EL (cell line): ENCODE measurements at places on chromosomes 5 and 9.
A peak's percentile ranks its signal among the peaks of the same experiment; 100 is the strongest.

DNA sequence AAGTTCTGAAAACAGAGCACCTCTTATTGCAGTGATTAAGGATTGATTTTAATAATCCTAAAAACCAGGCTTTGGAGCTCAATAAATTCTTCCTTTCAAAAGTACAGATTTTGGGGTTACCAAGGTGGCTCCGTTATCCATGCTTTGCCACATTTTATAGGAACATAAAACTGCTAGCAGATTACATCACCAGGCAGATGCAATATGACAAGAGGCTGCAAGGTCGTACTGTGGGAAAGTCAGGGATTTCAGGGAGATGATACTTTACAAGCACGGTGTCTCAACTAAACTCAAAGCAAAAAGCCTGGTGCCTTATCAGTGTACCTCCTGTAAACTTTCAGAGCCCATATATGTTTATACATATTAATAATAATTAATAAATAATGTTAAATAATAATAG lies 28.6 kb downstream of the ADAMTSL1 start:
- no peak for DNase-seq

- peak; percentile 40 for DNase-seq
Observed at GRCh38 chr9:110142868-110143481, 65.0 kb downstream of the C9orf152 start.

- DNase-seq: no peak
Observed at GRCh38 chr9:71761938-71762353, 6.4 kb downstream of the CEMIP2 start.

DNA sequence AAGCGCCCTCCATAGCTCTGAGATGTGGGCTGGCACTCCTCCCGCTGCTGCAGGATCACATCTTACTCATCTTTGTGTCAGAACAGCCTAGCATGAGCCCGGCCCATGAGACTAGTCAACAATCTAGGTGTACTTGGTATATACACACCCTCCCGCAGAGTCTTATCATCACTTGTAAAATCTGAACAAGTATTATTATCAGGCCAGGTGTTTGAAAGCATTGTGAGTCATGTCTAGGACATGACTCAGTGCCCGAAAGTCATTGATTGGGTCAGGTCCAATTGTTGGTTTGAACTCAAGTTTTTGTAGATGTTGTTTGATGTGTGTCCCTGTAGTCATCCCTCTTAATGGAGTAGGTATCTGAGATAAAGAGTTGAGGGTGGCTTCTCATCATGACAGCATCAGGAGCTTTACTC lies 108.7 kb downstream of the CFAP90 start:
- DNase-seq: no peak

DNA sequence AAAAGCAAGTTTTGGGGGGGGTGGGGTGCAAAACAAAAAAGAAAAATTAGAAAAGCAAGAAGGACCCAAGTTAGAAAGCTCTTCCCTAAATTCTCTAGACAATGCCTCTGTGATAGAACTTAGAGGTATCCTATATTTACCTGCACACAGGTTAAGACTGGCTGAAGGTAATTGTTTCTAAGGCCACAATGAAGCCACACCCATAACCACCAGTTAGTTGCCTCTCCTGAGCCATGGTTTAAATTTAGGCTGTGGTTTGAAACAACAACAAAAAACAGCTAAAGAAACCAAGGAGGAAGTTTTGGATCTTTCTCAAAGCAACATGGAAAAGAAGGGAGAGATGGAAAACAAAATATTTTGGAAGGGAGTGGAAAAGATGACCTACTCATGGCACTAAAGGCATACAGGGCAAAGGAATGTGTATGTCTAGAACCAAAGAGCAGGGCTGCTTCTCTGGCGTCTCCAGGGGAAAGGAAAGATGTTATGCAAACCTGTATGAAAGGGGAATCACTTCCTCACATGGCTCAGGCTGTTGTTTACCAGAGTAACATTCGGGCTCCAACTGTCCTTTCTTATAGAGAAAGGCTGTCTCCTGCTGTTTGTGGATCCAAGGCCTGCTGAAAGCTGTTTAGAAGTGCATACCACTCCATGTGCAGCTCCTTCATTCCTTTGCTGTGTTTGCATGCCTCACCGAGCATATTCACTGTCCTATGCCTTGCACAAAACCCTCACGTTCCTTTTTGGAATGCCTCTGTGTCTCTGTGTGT lies 408.9 kb upstream of the MPDZ start:
- no peak for DNase-seq

GRCh38 chr5:143316844-143317631 lies 86.4 kb downstream of the NR3C1 start:
- peak; percentile 40 for DNase-seq

GRCh38 chr9:76619197-76619596 lies 145.0 kb upstream of the PCA3 start:
- no peak for DNase-seq

GRCh38 chr5:65927503-65928321 lies 1.3 kb downstream of the ERBIN start:
- peak; percentile 75 for DNase-seq

- DNase-seq: no peak
Observed at GRCh38 chr5:59360130-59360555, 533.4 kb downstream of the PDE4D start.

DNA sequence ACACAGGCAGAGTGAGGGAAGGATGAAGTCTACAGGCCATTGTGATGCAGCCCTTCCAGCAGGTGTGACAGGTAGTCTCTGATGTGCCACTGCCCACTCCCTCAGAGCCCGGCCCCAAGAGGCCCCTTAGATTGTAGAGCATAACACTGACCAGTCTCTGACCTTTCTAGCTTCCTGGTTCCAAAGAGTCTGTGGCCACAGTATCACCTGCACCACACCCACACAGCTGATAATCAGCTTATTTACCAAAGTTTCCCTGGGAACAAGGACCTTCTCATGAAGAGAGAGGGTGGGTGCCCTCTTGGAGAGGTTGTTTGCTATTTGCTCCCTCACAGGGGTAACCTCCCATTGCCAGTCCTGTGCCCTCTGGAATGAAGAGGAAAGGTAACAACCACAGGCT lies 11.0 kb upstream of the ACER2 start:
- no peak for DNase-seq

GRCh38 chr9:105572455-105572854 lies 14.5 kb downstream of the FKTN start:
- DNase-seq: no peak

DNA sequence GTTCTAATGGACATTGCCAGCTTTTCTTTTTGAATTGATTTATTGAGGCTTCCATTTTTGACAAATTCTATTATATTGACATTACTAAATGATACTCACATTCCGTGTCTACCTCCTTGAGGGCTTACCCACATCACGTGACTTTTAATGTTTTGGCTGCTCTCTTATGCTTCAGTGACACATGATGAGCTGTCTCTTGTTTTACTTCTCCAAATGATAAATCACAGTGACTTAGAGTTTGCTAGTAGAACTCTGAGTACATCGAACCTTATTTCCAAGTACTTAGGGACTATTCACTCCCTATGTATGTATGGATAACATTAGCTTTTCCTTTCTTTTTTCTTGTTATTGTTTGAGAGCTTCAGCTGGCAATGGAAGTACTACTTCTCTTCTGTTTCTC lies 169.8 kb upstream of the KCNN2 start:
- peak; percentile 81 for DNase-seq

DNA sequence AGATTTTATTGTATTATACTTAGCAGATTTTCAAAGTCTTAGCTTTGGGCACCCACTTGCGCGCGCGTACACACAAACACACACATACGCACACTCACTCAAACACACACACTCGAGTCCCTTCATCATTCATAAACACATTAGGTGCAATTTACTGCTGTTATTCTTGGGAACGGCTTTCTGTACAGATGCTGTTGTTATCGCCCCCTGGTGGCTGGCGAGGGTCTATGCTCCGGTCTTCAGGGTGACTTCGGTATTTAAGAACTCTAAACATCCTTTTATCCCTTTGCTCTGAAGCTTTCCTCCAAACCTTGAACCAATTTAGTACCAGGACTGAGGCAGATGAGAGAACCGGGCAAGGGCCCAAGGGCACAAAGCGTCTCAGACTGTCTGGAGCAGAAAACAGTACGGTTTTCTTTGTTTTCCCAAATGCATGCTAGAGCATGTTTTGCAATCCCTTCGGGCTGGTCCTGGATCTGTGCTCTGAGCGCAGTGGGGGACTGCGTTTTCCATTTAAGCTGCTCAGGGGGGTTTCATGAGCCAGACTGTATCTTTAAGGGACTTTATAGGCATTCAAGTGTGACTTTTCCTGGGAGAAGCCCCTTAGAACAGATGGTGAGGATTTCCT lies 1.7 kb upstream of the SLIT3 start:
- DNase-seq: peak; percentile 77

DNA sequence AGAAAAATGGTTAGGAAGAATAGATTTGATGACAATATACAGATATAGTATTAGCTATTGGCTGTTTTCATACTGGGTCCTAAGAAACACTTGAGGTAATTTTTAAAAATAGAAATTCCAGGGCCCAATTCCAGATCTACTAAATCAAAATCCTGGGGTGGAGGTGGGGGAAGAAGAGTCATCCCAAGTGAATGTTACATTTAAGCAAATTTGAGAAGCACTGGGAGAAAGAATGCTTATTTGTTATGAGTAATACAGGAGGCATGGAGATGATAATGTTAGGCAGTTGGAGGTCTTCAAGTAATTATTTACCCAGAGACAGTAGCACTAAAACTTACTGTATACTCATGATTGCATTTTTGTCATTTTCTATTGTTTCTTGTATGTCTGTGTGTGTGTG lies 93.0 kb upstream of the DAB2 start:
- peak; percentile 97 for DNase-seq

DNA sequence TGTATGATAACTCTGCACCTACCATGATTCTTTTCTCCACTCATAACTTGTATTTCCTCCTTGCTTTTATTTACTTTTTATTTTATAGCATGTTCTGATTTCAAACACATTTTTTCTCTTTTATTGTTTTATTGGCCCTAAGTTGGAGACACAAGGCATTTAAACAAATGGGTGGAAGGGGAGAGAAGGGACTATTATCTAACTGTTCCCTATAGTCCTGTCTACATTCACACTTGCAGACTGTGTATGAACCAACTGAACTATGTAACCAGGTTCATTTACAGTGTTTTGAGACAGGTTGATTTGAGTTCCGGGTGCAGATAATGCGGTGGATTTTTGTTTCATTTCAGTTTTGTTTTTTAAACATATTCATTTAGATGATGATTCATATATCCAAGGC lies 830.6 kb upstream of the SEMA6A start:
- DNase-seq: no peak

DNA sequence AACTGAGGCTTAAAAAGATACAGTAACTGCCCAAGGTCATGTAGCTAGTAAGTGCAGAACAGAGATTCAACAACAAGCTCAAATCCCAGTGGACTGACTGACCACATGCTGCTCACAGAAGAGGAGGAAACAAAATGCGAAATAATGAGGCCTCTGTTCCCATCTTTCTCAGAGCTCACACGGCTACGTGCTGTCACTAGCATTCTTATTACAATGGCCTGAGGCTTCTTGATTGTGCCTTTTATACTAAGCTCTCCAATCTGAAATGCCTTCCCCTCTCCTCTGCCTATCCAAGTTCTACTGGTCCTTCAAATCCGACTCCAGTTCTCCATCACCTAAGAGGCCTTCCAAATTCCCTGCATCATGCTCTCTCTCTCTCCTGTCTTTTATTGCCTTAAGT lies 26.0 kb downstream of the SGTB start:
- DNase-seq: no peak

GRCh38 chr9:36148311-36149051 lies 11.9 kb downstream of the GLIPR2 start:
- DNase-seq: peak; percentile 98

DNA sequence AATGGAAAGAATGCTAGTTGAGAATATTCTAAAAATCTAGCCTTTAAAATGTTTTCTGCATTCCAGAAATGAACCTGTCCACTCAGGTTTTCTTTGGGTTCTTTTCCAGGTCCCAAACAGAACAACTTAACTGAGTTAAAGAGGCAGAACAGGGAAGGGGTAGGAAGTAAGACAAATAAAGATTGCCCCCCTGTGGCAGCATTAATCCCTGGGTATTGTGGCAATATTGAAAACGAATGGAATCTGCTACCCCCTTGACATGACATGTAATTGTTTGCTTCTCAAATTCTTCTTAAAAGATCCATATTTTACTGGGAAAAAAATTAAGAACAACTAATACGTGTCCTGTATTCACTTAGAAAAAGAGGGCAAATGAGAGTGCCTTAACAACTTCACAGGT lies 9.3 kb upstream of the RBM22 start:
- DNase-seq: peak; percentile 15

GRCh38 chr9:34611811-34612787 lies at the start of gene RPP25L:
Gene RPP25L, minus strand, starts transcription at chr9:34612097. Its CDS starts 801 bp downstream, at chr9:34611296.
- peak; percentile 88 for DNase-seq

- peak; percentile 60 for DNase-seq
Observed at GRCh38 chr9:116099821-116100220, 53.8 kb upstream of the PAPPA start.

DNA sequence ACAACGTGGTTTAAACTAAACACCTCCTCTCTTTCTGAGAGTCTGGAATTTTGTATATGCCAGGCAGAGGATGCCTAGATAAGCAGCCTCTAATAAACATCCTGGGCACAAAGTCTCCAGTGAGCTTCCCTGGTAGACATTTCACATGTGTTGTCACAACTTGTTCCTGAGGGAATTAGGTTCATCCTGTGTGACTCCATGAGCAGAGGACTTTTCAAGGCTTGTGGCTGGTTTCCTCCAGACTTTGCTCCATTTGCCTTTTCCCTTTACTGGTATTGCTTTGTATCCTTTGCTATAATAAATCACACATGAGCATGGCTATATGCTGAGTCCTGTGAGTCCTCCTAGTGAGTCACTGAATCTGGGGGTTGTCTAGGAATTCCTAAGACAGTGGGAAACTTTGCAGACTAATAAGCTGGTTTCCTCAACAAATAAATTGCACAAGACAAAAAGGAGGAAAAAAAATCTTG lies 77.4 kb downstream of the NR2F1-AS1 start:
- DNase-seq: peak; percentile 92

- DNase-seq: no peak
Observed at GRCh38 chr9:124928116-124928515, 12.8 kb downstream of the GOLGA1 start.

DNA sequence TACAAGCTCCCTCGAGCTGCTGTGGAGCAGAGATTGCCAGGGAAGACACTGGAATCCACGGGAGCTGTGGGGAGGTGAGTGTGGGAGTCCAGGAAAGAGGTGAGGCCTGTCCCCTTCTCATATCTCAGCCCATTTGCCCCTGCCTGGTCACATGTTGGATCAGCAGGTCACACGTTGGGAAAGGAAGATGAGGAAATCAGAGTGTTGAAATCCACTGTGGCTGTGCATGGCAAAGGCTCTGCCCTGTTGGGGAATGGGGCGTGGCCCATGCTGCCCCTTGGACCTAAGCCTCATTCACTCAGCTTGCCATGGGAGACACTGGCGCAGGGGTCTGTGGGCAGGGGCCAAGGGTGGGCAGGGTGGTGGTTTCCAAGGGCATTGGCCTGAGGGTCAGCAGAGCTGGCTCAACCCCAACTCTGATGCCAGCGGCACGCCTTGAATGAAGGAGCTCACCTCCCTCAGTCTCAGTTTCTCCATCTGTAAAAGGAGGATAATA lies 85.4 kb upstream of the CPEB4 start:
- DNase-seq: peak; percentile 30
